Naive thymus-derived CD4-positive, alpha-beta T cell (primary cell): ENCODE measurements at places on chromosomes 5 and 9. TPM values are rescaled to one million over a fixed set of nuclear protein-coding genes. Genes with fewer than 3 reads are reported as not detected.

The PHF24 gene
- total RNA-seq, result not detected

The IFNA2 gene
- total RNA-seq, result not detected

The HACD4 gene
- 13.6 TPM for total RNA-seq

The PARP8 gene
- total RNA-seq, result 121 TPM

The LCN15 gene
- total RNA-seq, result not detected

The F12 gene
- total RNA-seq, result 0.16 TPM

The PCDHGA7 gene
- 0.30 TPM for total RNA-seq

The ATP10B gene
- not detected for total RNA-seq

The RNF208 gene
- 4.3 and 6.1 TPM in 2 replicates for total RNA-seq

The CATSPER3 gene
- total RNA-seq, result 1.4 TPM

The EDIL3 gene
- not detected for total RNA-seq

The FUT7 gene
- 4.6 TPM for total RNA-seq

The TMEM215 gene
- not detected for total RNA-seq

The OTP gene
- not detected in 2 replicates for total RNA-seq

The LHX3 gene
- not detected for total RNA-seq

The UNC13B gene
- 1.6 TPM for total RNA-seq

The BRINP1 gene
- not detected for total RNA-seq

The HRCT1 gene
- total RNA-seq, result not detected

The INSL6 gene
- total RNA-seq, result not detected

The TMEM171 gene
- 0.39 TPM for total RNA-seq

The MRPL50 gene
- total RNA-seq, result 6.5 TPM
